ENCODE measurements at places on chromosomes 1 and 21. TPM values are rescaled to one million over a fixed set of nuclear protein-coding genes. Genes with fewer than 3 reads are reported as not detected.

The GUCA2B gene
- not detected for total RNA-seq

The WNT9A gene
- 0.36 TPM for total RNA-seq

GRCh38 chr1:95340061-95340460 is 106.1 kb downstream of the RWDD3 start:
- no peak for DNase-seq

DNA sequence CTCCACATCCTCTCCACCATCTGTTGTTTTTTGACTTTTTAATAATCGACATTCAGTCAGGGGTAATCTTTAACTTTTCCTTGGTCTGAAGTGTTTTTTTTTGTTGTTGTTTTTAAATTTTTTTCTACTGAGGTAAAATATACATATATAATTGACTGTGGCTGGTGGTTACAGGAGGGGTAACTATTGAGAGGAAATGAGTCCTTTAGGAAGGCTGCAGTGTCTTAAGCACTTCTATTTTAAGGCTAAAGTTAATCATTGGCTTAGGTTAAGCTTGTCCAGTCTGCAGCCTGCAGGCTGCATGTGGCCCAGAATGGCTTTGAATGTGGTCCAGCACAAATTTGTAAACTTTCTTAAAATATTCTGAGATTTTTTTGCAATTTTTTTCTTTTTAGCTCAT is 172.5 kb downstream of the CTH start:
- DNase-seq: no peak

DNA sequence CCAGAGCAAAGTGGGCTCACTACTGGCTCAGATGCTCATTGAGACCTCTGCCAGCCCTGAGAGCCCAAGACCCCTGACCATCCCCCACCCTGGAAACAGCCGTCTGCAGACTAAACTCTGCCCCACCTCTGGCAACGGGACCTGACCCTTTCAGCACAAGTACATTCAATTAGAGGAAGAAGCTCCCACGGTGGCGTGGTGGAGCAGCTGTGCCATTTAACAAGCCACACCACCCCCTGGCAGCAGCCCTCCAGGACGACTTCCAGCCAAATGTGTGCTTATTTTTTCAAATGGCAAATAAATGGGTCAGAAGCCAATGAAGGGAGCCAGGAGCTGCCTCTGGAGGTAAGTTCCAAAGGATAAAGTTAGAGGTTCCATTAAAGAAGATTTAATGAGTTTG is 226.7 kb downstream of the NPHP4 start:
- DNase-seq: no peak

- DNase-seq: peak; percentile 58
Measured at GRCh38 chr1:61170328-61171238, 88.2 kb downstream of the NFIA start.

GRCh38 chr1:165435801-165436200 is 9.1 kb downstream of the RXRG start:
- DNase-seq: peak; percentile 15

DNA sequence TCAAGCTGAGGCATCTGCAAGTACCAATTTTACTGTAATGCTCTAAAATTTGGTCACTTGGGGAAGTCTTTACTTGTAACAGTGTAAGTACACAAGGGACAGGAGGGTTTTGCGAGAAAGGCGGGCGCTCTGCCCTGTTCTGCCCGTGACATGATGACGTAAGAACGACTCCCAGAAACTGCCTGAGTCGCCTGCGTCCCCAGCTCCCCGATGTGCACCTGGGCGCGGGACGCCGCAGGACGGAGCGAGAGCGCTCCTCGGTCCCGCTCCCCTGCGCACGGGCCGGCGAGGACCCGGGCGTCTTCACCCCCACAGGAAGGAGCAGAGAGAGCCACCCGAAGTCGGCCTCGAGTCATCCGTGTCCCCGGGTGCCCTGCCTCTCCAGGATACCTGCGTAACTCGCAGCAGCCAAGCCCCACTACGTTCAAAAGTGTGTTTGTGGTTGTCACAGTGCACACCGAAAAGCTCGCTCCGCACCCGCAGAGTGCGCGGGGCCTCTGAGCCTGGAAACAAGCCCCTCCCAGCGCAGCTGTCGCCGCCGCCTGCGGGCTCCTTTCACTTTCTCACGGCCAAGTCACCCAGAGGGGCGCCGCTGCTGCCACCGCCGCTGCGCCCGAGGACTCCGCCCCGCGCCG is 3.3 kb upstream of the ZBTB18 start:
- DNase-seq: no peak

- no peak for DNase-seq
Measured at GRCh38 chr1:80989455-80989854, 811.3 kb upstream of the ADGRL2 start.

DNA sequence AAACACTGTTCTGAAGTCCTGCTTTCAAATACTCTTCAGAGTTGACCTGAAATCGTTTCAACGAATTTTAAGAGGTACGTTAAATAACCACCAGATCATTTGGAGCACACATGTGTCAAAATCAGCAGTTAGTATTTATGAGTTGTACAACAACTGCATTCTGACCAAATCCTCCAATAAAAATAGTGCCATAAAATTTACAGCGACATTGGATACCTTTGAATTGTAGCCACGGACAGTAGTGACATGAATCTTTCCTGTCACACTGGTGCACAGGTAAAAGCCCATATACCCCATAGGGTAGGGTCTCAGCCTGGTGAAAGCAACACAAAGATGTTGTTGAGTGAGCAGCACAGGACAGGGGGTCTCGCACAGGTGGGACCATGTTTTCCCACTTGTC is 121.5 kb downstream of the CLIC6 start:
- DNase-seq: no peak
